ENCODE measurements at places on chromosomes 1 and 21.

DNA sequence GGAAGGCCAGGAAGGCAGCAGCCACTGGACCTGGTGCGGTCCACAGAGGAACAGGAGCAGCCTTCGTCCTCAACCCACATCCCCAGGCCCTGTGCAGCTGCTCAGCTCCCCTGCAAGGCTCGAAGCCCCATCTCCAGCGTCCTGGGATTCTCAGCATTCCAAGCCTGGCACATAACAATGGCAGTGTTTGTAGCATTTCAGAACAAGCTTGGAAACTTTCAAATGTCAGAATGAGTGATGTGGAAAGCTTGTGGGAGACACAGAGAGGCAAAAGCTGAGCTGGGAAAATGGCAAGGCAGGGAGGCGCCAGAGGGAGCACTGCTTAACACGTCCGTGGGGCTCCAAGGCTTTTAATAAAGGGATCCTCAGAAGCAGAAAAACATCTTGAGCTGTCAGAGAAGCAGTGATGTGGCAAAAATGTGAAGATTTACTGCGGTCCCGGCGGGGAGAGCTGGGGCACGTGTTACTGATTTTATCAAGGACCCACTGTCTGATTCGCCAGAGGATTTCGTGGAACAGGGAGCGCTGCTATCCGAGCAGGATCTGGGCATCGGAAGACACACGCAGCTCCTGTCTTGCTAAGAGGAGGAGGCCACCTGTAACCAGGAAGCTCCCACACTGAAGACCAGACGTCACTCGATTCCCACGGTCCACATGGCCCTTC lies 38.1 kb downstream of the TOMM20 start:
- DNase-seq: no peak

- no peak for DNase-seq
These were observed 332.9 kb downstream of the BARHL2 start for GRCh38 chr1:90384193-90384592.

DNA sequence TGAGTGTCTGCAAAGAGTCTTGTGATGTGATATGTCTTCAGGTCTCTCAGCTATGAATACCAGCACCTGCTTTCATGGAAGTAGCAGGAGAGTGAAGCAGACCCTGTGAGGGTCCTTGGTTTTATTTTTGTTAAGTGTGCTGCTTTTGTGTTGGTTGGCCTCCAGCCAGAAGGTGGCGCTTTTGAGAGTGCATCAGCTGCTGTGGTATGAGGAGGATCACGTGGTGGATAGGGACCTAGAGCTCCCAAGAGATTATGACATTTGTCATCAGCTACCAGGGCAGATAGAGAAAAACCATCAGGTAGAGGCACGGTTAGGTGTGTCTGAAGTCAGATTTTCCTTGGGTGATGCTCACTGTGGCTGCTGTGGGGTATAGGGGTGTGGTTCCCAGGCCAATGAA lies 1232.1 kb downstream of the MRPL39 start:
- no peak for DNase-seq

- DNase-seq: no peak
These were observed 46.2 kb upstream of the PALMD start for GRCh38 chr1:99599678-99600175.

- no peak for DNase-seq
These were observed 23.9 kb downstream of the S1PR1 start for GRCh38 chr1:101260556-101261350.

GRCh38 chr1:186658999-186659398 lies 21.2 kb downstream of the PTGS2 start:
- DNase-seq: no peak

- no peak for DNase-seq
These were observed 225.9 kb downstream of the SPATA17 start for GRCh38 chr1:217857061-217857460.

DNA sequence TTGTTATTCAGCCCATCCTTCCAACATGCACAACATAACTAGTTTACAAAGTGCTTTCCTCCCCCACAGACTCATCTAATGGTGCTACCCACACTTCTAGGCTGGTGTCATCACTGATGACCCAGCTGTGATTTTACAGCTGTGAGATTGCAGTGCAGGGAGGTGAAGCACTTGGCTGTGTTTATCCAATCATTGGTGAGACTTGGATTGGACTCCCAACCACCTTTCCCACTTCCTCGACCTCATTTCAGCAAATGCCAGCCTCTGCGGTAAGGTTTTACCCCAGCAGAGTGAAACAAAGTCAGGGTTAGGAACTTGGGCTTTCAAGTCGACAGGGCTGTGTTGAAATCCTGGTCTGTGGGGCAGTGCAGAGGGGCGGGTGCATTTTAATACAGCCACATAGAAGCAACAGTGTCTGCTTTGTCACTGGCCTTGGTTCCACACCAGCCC lies 22.1 kb downstream of the ECHDC2 start:
- no peak for DNase-seq

- no peak for DNase-seq
These were observed 11.3 kb downstream of the C1orf105 start for GRCh38 chr1:172431721-172432192.

- DNase-seq: no peak
These were observed 159.1 kb downstream of the CHRM3 start for GRCh38 chr1:239545466-239545865.

DNA sequence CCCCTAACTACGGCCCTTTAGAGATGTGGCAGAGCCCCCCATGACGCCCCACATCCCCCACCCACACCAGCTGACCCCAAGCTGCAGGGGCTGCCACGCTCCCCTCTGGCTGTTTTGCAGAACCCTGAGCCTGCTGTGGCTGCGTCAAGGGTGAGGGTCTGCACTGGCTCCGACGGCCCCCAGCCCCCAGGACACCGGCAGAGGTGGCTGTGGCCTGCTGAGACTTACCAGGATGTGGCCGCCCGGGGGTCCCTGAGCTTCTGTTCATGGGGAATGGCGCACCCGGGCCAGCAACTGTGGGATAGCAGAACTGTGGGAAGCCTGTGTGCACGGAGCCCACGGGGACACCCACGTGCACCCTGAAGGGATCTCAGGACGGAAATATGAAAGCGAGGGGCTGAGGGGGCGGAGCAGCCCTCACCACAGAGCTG lies 12.8 kb upstream of the RNF223 start:
- no peak for DNase-seq

DNA sequence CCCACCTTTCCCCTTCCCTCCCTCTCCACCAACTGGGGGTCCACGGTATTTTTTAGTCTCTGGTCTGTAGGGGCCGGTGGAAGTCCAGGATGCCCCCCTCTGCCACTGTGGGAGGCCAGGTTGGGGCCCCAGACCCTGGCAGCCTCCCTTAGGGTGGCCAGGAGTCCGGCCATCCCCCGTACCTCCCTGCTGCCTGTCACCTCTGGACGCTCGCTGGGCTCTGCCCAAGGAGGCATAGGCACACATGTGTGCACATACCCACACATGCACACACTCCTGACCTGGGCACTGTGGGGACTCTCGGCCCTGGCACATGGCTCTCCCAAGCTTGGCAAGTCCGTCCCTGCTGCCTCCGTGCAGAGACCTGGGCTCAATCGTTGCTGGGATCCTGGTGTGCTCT lies 53.0 kb downstream of the DISP3 start:
- DNase-seq: no peak

DNA sequence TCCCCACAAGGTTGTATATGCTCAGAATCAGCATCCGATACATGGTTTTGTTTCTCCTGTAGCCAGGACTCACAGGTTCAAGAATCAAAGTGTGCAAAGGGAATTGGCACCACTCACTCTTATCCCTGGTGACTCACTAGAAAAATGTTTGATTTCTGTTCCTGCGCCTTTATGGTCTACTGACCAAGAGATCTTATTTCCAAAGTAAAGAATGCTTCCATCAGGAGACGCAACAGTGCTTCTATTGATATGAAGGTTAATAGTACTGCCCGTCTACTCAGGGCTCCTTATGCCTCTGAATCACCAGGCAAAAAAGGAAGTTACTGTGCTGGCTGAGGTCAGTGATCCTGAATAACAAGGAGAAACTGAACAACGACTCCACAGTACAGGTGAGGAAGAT lies 1392.0 kb upstream of the PRMT6 start:
- no peak for DNase-seq

DNA sequence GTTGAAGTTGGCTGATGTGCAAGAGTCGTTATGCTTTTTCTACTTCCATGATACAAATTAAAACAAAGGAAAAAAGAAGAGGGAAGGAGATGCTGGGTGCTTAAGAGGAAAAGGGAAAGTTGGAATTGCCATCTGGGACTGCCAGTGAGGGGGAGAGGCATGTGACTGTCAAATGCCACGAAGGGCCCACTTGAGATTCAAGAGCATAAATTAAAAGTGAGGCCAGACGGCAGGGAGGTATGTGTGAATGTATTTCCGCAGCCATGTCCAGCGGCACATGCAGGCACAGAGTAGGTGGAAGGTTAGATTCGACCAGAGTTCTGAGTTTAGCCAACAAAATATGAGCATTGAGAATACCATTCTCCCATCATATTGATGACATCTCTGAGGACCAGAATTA lies 32.0 kb downstream of the NFASC start:
- DNase-seq: no peak

GRCh38 chr1:19360843-19361610 lies 48.9 kb downstream of the SLC66A1 start:
- no peak for DNase-seq

GRCh38 chr1:14294860-14295536 lies 303.5 kb upstream of the KAZN start:
- no peak for DNase-seq

GRCh38 chr1:82755191-82755590 lies 954.5 kb downstream of the ADGRL2 start:
- no peak for DNase-seq

DNA sequence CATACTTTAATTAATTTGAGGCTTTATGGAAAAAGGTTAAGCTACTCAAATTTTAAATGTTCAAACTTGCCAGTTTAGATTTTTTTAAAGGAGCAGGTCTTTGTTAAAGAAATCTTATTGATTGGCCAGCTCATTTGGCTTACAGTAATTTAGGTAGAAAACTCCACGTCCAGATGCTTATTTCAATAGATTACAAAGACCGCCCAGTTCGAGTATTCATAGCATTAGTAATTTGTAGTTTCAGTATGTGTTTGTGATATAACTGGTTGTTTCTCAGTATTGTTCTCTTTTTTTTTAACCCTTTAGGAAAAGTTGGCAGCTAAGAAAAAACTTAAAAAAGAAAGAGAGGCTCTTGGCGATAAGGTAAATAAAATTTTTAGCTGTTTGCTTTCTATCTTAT lies 1.6 kb downstream of the RPF1 start:
- no peak for DNase-seq

- DNase-seq: no peak
These were observed 2.0 kb upstream of the INPP5B start for GRCh38 chr1:37948841-37949240.

GRCh38 chr1:63991685-63992084 lies 211.7 kb upstream of the UBE2U start:
- no peak for DNase-seq

GRCh38 chr1:32220746-32221580 lies 1.2 kb downstream of the TMEM234 start:
- DNase-seq: no peak

- no peak for DNase-seq
These were observed 2.5 kb downstream of the TGFBR3 start for GRCh38 chr1:91883470-91883869.

DNA sequence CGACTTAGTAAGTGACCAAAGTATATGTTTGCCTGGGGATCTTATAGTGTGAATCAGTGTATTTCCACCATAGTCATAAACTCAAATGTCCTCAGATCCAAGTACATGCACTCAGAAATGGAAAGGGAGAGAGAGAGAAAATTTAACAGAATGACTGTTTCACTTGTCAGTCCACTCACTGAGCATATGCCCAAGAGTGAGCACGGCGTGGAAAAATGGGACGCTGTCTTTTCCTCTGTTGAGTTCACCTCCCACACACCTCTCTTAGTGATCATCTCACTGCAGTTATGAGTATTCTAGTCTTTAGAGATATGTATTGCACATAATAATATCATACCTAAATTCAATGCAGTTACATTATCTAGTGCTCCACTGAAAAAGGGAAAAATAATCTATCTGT lies 156.8 kb upstream of the PRMT6 start:
- DNase-seq: no peak
